ENCODE measurements at places on chromosomes 1 and 21.

DNA sequence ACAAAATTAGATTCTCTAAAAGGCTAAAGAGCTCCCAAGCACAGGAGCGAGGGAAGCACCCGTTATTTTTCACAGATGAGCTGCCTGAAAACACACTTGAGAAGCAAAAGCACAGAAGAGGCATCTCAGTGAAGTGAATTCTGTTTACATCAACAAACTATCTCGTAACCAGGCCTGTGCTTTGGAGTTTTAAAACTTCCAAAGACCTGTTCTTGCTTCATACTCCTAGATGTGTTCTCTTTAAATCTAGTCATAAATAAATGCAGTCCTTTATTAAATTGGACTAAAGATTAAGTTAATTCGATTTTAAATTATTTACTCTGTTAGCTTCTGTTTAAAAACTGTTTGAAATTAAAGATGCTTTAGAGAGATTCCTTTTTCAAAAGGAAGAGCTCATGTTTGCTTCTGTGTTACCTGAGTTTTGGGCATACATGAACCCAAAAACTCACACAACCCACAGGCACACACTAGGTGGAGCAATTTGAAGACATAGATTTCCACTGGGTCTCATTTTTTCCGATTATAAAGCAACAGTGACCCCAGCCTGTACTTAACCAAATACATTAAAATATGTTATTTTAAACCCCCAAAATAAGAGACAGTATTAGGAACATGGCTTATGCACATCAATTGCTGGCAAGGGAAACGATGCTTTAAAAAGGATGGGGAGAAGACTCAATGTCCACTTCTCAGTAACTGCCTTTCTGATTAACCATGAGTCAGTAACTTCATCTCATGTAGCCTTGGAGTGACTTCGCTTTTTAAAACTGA is 648.2 kb downstream of the SMYD3 start:
- DNase-seq: no peak

DNA sequence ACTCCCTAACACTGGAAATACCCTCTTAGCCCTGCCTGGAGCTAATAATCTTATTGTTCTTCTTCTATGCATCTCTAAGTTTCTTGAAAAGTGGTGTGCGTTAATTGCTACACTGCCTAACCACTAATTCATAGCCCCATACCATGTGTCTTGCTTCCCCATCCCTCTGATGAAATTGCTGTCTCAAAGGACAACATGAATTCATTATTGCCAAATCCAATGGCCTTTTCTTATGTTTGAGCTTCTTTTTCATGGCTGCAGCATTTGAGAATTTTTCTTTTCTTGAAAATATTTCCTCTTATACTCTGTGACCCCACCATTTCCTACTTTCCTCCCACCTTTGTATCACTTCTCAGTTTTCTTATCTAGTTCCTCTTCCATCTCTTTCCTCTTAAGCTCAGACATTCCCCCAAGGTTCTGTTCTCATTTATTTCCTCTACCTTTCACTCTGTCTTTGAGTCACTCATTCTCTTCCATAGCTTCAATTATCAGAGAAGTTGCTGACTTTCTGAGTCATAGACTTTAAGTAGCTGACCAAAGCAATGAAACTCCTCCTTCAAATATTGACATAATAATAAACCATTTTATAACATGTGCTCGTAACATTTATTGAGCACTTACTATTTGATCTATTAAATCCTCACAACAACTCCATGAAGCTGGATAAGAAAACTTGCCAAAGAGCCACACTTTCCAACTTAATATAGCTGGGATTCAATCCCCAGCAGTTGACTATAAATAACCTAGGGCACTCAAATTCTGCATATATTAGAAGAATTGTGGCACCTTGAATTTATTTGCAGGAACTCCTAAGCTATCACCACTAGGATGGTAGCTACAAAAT is 35.5 kb upstream of the ATP6V1G3 start:
- no peak for DNase-seq

DNA sequence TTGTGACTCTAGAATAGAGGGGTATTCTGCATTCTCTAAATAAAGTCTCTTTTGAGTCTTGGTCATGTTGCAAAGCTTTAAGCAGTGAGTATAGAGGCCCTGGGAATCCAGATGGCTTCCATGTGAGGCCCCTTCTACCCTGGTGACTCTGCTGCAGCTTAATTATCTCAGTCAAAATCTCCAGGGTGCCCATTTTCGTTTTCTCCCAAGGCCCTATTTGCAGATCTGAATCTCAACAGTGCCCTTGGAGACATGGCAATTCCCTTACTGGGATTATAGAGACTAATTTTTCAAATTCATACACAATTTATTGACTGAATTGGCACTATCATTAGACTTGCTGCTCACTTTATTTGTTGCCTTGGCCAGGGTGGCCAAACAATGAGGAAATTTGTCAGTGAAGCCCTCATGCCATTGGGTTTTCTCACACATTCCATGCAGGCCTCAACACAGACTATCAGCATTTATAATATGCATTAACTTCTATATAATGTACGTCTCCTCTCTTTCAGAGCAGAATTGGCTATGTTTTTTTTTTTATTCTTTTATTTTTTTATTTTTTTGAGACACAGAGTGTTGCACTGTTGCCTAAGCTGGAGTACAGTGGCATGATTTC is 35.1 kb downstream of the PROX1 start:
- no peak for DNase-seq

DNA sequence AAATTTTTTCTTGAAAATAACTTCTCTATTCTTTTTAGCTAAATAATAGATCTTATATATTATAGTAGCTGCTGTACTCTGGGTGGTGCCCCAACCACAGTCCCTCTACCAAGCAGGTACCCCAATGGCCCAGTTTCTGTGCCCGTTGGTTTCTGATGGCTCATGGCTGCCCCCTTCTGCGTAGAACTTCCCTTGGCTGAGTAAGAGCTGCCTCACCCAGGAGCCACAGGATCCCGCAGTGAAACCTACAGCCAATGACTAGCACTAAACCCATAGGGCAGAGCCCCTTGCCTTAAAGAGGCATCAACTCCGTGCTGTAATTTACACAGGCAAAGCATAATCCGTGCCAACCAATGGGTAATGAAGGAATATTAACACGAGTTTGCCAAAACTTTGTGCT is 247.5 kb downstream of the USH2A start:
- DNase-seq: no peak

DNA sequence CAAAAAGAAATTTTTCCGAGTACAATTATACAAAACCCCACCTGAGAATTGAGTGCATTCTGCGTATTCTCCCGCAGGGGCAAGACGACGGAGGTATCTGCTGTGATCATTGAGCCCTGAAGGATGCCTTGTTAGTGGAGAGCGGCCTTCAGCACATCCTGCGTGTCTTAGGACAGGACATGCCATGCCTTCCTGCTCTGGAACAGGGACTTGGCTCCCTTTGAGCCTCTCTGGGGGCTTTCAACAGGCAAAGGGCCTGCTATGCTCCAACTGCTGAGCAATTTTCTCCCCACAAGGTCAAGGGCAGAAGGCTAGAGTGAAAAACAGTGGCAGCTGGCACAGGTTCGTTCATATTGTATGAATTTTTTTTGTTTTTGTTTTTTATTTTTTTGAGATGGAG is 52.4 kb downstream of the TOR1AIP2 start:
- DNase-seq: no peak

DNA sequence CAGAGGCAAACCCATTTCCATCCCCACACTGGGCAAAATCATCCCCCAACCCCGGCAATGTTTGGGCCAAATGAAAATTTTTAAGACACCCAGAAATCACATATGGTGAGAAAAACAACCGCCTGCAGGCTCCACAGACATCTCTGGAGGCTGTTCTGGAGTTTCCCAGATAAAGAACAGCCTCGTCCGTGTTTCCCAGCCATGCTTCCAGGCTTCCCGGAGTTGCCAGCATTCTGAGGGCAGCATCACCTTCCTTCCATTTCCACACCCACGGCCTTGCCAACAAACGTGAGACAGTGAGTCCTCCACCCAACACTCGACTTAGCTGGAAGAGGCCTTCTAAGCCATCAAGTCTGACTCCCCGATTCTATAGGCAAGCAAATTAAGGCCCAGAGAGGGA is 36.9 kb downstream of the KCNN3 start:
- no peak for DNase-seq

DNA sequence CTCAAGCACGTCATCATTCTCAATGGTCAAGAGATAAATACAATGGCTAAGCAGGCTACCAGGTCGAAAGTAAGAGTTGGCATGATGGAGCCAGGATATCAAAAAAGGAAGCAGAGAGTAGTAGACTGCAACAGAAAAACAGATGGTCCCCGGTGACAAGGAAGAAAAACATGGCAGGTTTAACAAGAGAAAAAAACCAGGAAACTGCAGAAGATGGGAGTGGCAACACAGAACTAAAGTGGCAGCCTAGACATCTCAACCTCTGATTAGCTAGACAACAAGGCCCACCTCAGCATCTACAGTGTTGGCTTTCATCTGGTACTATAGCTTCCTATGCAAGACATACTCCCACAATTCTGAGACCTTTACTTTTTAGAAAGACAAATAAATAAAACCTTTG is 3.1 kb downstream of the UBR4 start:
- DNase-seq: no peak

- no peak for DNase-seq
Observed at GRCh38 chr1:201648066-201648906, 109.4 kb downstream of the NAV1 start.

DNA sequence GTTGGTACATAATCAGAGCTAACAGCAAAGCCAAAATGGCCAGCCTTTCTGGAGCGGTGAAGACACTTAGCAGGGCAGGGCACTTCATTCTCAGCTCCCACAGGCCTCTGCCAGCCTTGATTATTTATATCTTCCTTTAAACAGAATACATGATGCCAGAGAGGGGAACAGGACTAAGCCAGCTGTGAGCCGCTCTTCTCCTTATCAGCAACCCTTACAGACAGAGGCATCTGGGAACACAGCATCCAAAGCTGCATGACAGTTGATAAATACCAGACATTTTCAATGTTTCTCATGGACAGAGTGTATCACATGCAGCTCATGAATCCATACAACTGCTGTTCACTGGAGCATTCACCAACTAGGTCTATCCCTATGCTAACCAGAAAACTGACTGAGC is 29.1 kb downstream of the DNAJC11 start:
- no peak for DNase-seq

DNA sequence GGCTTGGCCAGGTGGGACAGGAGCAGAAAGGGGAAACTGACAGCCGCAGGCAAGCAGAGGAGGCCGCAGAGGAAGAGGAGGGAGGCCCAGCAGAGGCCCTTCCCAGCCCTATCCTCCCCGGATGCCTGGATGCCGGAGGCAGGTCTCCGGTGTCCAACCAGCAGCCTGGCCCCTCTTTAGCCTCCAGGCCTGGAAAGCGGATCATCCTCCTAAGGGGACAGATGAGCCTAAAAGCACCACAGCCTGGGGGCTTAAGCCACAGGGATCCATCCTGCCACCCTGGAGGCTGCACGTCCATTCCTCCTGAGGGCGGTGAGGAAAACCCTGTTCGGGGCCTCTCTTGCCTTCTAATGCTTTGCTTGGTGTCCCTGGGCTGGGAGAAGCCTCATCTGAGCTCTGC is 334.1 kb upstream of the VAMP3 start:
- no peak for DNase-seq

DNA sequence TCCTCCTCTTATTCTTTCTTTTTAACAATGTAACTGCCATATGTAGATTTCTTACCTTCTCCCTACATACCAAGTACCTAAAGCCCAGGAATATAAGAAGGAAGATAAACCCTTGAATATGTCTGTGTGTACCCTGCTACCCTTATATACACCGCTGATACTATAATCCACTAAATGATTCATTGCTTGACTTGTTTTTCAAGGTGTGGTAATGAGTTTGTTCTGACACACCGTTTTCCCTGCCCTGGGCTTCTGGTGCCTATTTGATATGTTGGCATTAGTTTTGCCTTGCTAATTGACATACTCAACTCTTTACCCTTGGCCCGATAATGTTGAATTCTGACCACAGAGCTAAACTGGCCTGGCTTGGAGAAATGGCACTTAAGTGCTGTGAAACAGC is 64.3 kb downstream of the IL23R start:
- DNase-seq: no peak

GRCh38 chr21:34890724-34891612 is 158.1 kb downstream of the RUNX1 start:
- DNase-seq: no peak

DNA sequence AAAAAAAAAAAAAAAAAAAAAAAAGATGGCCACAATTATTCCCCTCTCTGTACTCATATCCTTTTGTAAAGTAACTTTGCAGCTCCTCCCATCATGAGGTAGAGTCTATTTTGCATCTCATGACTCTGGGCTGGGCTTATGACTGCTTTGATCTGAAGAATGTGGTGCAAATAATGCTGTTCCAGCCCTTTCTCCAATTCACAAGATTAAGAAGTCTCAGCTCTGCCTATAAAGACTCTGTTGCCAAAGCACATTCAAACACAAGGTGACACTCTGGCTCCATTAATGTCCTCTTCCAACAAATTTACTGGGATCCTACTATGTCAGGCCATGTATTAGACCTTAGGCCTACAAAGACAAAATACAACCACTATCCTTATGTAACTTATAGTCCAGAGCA is 64.8 kb upstream of the PTCH2 start:
- no peak for DNase-seq

- DNase-seq: no peak
Observed at GRCh38 chr1:113178106-113178505, 105.1 kb downstream of the LRIG2 start.
